Naive thymus-derived CD8-positive, alpha-beta T cell (primary cell): ENCODE measurements at places on chromosomes 3 and 15. TPM values are rescaled to one million over a fixed set of nuclear protein-coding genes. Genes with fewer than 3 reads are reported as not detected.

TIGIT gene
- polyA plus RNA-seq, result 1.5 TPM

DNA sequence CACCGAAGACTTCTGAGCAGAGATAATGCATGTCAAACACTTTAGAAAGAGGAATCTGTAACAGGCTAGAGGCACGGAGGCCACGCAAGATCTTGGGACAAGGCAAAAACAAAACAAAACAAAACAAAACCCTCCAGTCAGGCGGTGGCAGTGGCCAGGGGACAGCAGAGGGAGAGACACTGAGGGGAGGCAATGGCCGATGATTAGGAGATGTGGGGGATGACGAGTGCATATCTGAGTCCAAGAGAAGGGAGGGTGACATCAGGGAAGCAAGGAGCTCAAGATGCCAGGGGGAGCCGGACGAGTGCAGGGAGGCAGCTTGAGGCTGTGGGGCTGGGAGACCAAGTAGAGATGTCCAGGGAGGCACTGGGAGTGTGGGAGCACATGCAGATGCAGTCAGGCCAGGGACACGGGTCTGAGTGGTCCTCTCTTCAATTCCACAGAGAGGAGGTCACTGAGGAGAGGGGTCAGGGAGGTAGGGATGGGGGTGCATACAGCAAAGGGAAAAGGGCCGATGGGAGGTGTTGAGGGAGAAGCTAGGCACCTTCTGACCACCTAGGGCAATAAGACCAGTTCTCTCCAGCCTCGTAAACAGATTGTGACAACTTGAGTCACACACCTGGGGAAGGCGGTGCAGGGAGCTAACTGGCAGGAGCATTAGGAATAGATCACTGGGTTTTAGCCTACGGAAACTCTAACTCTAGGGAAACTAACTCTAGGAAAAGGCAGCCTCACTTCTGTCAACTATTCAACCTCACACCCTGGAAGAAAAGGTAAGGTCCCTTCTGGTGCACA lies 29.6 kb downstream of the SLCO2A1 start:
- no peak for DNase-seq

- no peak for DNase-seq
Measured at GRCh38 chr3:88595026-88595425, 445.3 kb downstream of the C3orf38 start.

GRCh38 chr3:101884776-101885175 lies 35.5 kb downstream of the NFKBIZ start:
- DNase-seq, result no peak

- no peak for DNase-seq
Measured at GRCh38 chr3:27642796-27643195, 79.3 kb downstream of the EOMES start.

DNA sequence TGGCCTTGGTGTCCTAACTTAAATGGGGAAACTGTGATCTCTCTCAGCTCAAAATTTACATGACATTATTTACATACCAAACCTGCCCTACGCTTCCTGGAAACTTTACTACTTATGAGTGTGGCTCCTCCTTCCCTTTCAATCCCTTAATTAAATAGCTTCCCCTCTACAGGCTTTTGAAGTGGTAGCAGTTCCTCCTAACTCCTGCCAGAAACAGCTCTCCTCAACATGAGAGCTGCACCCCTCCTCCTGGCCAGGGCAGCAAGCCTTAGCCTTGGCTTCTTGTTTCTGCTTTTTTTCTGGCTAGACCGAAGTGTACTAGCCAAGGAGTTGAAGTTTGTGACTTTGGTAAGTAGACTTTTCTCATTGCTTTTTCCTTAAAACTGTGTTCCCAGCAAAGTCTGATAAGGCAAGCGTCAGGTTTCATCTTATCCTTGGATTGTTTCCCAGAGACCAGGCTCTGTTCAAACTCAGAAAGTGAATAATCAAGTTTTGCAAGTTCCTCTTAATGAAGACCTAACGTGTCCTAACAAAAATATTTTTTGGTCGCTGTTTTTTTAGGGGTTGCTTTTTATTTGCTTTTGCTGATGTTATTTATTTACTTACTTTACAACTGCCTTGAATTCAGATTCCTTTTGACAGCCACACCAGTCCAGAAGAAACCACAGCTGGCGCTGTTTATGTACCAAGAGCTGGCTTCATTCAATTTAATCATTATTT lies at the start of gene ACP3:
TSS of gene ACP3 (plus strand) at position 179 of the 720 bp plus-strand sequence. CDS start at position 229, 50 bp downstream.
- no peak for DNase-seq

- DNase-seq, result no peak
Measured at GRCh38 chr3:64267721-64268604, 42.7 kb upstream of the PRICKLE2 start.

- no peak for DNase-seq
Measured at GRCh38 chr3:131729643-131730017, 226.9 kb upstream of the MRPL3 start.

SKOR1 gene
- polyA plus RNA-seq, result not detected

DNA sequence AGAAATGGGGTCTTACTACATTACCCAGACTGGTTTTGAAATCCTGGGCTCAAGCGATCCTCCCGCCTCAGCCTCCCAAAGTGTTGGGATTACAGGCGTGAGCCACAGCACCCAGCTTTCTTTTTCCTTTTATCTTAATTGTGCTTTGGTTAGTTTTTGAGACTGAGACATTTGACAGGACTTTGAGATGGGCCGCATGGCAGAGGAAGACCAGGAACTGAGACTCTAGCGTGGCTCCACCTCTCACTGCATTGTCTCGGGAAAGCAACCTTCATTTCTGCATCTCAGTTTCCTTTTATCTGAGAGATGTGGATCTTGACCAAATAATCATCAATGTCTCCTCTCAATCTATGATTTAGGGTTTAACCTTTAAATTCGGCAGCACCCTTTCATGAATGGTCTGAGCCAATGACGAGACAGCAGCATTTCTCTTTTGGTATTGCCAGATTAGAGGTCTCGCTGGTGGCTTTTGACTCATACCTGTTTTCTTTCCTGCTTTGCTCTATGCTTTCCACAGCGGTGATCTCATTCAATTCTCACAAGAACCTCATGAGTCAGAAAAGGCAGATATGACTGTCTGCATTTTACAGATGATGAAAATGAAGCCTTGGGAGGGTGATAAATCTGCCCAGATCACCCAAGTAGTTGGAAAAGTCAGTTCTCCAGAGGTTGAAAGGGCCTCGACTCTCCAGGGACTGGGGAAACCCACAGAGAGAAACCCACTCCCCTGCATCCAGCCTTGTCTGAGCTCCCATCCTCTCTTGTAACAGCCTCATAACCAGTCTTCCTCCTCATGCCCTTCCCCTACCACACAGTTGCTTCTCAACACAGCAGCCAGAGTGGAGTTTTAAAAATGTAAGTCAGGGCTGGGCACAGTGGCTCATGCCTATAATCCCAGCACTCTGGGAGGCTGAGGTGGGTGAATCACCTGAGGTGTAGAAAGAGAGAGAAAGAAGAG lies 84.8 kb upstream of the FOXB1 start:
- no peak for DNase-seq

- DNase-seq, result no peak
Measured at GRCh38 chr15:38631119-38632075, 66.8 kb upstream of the RASGRP1 start.

DNA sequence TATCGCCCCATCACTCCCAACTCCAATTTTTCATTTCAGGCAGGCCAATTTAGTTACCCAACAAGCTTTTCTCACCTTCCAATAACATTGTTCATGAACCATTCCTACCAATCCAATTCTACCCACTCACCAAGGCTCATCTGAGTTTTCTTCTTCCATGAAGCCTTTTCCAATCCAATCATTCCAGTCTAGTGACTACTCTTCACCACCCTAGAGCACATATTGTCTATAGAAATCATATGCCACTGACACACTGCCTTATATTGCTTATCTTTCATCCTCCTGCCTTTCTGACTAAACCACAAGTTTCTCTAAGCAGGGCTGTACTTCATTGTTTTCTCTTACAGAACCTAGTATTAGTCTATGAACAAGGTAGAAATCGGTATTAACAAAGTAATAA lies 11.4 kb downstream of the CCDC14 start:
- DNase-seq, result no peak

GRCh38 chr3:105328338-105328730 lies 38.4 kb upstream of the ALCAM start:
- DNase-seq, result no peak

HRG gene
- polyA plus RNA-seq, result not detected

GRCh38 chr15:40549894-40550293 lies 14.9 kb downstream of the CCDC32 start:
- no peak for DNase-seq

DNA sequence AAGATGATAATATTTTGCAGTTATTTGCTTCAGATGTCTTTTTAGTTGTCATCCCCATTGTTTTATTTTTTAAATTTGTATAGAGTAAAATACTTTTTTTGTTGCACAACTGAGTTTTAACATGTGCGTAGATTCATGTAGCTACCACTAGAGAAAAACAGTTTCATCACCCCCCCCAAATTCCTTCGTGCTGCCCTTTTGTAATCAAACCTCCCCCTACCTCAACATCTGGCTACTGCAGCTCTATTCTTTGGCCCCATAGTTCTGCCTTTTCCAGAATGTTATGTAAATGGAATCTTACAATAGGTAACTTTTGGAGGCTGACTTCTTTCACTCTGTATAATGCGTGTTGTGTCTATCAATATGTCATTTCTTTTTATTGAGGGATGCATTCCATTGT lies 232.0 kb upstream of the RASGRP1 start:
- no peak for DNase-seq

DNA sequence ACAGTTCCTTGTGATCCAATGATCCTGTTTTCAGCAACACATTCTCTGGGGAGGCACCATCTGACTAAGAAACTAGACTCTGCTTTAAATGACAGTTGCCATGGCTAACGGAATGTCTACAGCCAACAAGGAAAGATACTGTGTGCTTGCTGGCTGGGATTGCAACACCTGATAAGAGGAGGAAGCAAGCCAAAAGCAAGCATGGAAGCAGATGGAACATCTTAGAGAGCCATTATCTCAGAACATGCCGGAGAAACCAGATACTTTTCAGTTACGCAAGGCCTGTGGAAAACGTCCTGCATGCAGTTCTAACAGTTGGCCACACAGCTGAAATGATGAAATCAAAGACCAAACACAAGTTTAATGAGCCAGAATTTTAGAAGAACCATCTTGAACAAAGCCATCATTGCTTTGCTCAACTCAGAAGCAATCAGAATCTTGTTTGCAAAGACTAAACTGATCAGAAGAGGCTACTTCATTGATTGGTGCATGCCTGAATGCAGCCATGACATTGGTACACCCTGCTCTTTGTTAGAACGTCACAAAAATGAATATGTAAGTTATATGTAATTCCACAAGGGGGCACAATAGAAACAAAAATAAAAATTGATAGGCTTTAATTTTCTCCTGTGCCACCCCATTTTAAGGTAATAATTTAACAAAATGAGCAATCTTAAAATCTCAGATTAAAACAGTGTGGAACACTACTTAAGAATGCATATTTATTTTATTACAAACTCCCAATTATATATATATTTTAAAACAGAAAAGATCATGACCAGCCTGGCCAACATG lies 50.8 kb downstream of the GXYLT2 start:
- peak; percentile 4 for DNase-seq

SLC51B gene
- polyA plus RNA-seq, result not detected

DNA sequence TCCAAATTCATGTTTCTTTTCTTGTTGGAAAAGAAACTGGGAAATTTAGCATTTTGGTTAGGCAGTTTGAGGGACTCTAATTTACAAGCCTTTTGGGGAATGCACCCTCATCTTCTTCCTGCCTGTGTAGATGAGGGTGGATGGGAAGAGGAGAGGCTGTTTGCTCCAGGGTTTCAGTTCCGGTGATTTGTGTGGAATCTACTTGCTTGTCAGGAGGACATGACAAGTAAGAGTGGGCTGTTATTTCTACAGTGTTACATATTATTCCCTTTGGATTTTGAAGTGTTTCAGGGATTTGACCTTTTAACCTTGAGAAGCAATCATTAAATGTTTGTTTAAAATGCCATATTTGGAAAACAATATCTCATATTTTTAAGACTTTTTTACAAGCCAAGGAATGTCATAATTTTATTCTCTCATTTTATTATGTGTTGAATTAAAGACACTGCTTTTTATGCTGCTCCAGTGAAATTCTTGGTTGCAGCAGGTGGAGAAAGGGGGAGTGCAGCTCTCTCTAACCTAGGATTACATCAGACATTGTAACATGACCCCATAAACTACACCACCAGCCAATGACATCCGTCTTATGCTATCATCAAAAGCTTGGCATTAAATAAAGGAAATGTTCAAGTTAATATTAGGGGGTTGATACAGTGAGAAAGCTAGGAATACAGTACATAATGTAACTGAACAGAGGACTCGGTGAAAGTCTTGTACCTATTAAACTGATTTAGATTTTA lies 30.2 kb downstream of the PLAAT1 start:
- no peak for DNase-seq

- no peak for DNase-seq
Measured at GRCh38 chr3:13483988-13484695, 4.0 kb downstream of the HDAC11 start.

- DNase-seq, result no peak
Measured at GRCh38 chr3:42428830-42429229, 18.4 kb upstream of the LYZL4 start.
